Stimulated activated CD4-positive, alpha-beta T cell treated with anti-CD3 and anti-CD28 coated beads, TNF-alpha, amount 100 ng/mL, for 1 hour (primary cell): ENCODE measurements at places on chromosomes 13 and 19.

- no peak for DNase-seq
Observed at GRCh38 chr19:37935341-37935740, 28.3 kb downstream of the SIPA1L3 start.

- DNase-seq, result no peak
Observed at GRCh38 chr13:22009937-22010336, 339.1 kb downstream of the FGF9 start.

- DNase-seq, result no peak
Observed at GRCh38 chr19:9565900-9566705, 18.2 kb downstream of the ZNF121 start.

- no peak for DNase-seq
Observed at GRCh38 chr13:111947026-111947810, 119.7 kb upstream of the SOX1 start.

- DNase-seq, result no peak
Observed at GRCh38 chr19:7986321-7987113, 18.9 kb downstream of the ELAVL1 start.

DNA sequence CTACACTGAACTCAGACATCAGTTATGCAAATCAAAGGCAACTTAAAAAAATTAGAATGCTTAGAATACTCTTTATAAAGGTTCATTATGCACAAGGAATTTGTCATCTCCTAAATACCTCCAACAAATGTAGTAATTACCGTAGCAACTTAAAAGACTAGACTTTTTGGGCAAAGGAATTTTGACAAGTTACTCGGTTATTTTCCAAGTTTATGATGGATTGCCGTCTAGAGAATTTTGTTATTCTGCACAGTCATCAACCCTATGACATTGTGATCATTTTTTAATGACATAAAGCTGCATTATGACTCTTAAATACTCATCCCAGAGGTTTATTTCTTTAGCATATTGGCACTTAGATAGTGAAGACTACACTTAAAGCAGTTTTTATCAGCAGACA lies 71.9 kb downstream of the TRPC4 start:
- DNase-seq, result no peak

- DNase-seq, result no peak
Observed at GRCh38 chr13:21009036-21009435, 52.4 kb downstream of the LATS2 start.

GRCh38 chr19:45250832-45251451 lies at the start of gene MARK4:
TSS of gene MARK4 (plus strand) at chr19:45251271. CDS start at chr19:45251589, 318 bp downstream.
- peak; percentile 26 for DNase-seq

DNA sequence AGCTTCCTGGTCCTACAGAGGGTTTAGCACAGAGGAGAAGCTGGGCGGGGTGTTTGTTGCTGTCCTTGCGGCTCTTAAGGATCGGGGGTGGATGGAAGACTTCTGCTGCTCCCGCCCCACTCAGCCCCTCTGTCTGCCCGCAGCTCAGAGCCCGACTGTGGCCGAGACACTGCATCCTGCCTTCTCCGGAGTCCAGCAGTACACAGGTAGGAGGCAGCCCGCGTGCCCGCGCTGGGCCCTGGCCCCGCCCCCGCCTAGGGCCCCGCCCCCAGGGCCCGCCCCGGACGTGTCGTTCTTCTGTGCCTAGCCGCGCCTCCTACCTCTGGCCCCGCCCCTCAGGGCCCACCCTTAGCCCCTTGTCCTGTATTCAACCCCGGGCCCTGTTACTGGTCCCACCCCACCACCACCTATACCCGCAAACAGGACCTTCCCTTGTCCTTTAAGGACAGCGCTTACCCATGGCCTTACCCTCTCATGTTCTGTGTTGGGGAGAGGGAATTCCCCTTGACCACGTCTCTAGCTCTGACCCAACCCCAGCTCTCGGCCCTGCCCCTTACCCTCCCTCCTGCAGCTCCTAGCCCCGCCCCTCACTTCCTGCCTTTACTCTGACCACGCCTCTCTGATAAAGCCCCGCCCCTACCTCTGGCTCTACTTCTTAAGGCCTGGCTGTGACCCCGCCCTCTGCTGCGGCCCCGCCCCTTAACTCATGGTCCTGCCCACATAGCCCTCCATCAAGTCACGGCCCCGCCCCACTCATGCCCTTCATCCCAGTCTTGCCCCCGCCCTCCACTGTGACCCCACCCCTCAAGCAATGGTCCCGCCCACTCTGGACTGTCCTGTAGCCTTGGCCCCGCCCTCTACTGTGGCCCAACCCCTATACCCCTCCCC lies 60.5 kb downstream of the CELF5 start:
- DNase-seq, result no peak

DNA sequence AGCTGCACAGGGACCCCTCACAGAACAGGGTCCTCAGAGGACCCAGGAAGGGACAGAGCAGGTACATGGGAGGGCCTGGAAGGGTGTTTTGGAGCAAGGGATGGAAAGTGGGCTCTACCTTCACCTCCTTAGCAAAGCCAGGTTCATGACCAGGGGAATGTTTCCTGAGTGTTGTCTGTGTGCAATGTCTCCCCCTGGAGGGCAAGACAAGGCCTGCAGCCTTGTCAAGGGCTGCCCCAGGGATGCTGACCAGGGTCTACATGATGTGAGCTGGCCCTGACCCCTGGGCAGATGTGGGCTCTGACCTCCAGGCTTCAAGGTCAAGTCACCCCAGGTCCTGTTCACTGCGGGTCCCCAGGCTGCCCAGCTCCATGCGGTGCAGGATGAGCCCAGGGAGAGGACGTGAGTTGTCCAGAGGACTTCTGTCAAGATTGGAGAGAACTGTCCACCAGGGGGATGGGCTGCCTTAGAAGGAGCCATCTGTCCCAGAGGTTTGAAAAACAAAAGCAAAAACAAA lies 1.0 kb upstream of the CEACAM1 start:
- DNase-seq, result peak; percentile 48

GRCh38 chr19:405121-405965 lies 3.6 kb downstream of the C2CD4C start:
- no peak for DNase-seq

DNA sequence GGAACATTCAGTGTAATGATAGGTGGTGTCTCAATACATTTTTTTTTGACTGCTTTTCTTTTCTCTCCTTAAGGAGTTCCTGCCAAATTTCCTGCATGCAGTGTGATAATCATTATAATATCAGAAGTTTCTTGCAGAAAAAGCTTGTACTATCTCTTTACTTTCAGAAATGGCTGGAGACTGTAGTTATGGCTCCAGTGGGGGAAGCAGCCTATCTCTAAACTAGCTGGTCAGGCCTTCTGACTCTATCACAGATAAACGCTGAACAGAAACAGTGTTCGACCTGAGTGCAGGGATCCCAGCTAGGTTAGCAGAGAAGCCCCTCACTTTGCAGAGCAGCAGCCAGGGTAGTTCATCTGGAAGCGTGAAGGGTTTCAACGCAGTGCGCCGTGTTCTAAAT lies 1.9 kb downstream of the CCNE1 start:
- no peak for DNase-seq

GRCh38 chr19:15829306-15829698 lies 13.8 kb upstream of the OR10H1 start:
- DNase-seq, result no peak

DNA sequence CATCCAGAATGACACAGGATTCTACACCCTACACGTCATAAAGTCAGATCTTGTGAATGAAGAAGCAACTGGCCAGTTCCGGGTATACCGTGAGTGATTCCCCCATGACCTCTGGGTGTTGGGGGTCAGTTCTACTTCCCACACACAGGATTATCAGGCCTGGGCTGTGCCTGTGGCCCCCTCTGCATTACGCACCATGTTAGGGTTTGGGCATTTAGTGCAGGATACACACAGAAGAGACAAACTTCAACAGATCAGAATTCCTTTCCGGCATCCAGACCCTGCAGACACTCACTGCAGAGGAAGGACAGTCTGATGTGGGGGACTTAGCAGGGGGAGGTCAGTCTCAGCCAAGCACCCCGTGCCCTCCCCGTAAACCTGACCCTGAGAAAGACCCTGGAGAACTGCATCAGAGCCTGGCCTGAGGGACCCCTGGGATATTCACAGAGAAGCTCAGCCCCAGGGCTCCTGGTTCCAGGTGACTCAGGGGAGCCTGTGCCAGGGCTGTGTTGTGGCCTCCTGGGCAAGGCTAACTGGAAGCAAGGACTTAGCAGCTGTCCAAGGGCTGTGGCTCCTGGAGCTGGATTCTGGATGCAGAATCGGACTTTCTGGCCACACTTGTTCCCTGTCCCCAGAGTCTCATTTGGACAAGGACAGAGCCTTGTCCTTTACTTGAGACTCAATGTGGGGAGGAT lies 1.7 kb downstream of the CEACAM5 start:
- DNase-seq, result no peak

DNA sequence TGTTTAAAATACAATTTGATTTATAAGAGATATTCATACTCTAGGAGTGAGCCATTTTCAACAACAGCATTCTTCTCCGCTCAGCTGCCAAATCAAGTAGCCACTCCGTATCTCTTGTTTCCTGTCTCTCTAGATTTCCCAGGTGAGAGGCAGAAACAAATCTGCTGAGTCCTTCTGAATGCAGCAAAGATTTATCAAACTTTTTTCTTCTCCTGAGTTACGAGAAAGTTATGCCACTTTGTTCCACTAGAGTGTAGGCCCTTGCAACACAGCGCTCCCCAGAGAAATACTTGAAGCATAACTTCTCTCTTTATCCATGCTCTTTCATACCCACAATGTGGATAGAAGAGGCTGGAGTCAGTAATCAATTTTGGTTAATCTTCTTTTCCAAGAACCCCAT lies 1960.8 kb downstream of the OLFM4 start:
- no peak for DNase-seq

DNA sequence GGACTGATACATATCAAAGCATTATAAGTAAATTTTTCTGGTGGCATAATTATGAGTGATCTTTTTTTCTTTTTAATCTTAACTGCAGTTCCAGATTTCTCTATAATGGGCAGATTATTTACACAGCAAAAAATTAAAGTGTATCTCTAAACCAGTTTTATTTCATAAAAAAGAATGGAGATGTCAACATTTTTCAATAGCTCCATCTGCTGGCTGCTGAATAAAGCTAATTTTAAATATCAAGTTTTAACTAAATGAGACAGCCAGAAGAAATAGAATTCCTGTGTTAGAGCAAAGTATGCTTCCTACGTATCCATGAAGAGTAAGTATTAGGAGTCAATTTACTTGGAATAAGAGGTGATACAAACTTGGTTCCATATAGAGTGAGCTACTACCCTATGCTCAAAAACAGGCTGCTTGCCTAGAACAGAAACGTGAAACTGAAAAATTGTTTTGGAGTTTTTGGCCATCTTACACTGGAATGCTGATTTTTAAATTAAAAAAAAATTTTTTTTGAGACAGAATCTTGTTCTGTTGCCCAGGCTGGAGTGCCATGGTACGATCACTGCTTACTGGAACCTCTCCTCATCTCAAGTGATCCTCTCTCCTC lies 5.0 kb upstream of the PDS5B start:
- DNase-seq, result no peak

GRCh38 chr19:11767633-11768133 lies 883 bp downstream of the ZNF441 start:
- no peak for DNase-seq

DNA sequence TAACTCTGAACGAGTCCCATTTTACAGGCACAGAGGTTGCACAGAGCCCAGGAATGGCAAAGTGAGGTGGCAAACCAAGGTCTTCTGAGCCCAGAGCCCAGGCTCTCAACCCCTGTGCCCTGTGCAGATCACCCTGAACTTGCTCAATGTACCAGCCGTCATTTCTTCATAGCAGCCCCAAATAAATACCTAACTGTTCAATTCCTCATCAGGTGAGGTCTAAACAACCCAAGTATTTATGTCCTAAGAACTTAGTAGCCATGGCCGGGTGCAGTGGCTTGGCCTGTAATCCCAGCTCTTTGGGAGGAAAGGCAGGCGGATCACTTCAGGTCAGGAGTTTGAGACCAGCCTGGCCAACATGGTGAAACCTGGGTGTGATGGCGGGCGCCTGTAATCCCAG lies 21.8 kb upstream of the PNMA8B start:
- no peak for DNase-seq

DNA sequence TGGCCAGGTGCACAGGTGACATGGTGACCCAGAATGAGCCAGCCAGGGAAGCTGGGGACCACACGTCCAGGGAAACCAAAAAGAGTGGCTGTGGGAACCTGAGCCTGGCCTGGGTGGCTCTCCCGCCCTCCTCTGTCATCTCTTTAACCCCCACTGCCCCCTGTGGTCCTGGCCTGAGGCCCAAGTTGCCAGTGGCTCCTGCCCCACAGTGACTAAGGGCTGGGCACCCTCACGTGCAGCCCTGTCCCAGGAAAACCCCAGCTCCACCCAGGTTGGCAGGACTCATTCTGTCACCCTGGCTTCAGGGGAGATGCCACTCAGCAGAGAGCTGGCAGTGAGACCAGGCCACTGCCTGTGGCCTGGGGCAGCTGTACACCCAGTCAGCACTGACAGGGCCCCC lies 30.6 kb upstream of the ISYNA1 start:
- no peak for DNase-seq

- no peak for DNase-seq
Observed at GRCh38 chr13:97582170-97582569, 148.2 kb downstream of the RAP2A start.

GRCh38 chr19:52638601-52639000 lies 446 bp upstream of the ZNF83 start:
- DNase-seq, result no peak

GRCh38 chr13:41941174-41941573 lies 19.7 kb downstream of the VWA8 start:
- DNase-seq, result no peak

- DNase-seq, result no peak
Observed at GRCh38 chr13:42395086-42395821, 123.3 kb downstream of the AKAP11 start.

DNA sequence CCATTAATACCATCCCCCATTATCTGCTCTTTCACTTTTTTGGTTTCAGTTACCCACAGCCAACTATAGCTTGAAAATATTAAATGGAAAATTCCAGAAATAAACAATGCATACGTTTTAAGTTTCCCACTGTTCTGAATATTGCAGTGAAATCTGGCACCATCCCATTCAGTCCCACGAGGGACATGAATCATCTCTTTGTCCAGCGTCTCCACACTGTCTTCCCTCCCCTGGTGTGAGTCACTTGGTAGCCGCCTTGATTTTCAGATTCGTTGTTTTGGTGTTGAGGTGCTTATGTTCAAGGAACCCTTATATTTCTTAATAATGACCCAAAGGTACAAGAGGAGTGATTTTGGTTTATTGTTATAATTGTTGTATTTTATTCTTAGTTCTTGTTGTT lies 246.1 kb downstream of the DCT start:
- DNase-seq, result no peak
